ENCODE measurements at places on chromosomes 12 and 14. TPM values are rescaled to one million over a fixed set of nuclear protein-coding genes. Genes with fewer than 3 reads are reported as not detected.

DNA sequence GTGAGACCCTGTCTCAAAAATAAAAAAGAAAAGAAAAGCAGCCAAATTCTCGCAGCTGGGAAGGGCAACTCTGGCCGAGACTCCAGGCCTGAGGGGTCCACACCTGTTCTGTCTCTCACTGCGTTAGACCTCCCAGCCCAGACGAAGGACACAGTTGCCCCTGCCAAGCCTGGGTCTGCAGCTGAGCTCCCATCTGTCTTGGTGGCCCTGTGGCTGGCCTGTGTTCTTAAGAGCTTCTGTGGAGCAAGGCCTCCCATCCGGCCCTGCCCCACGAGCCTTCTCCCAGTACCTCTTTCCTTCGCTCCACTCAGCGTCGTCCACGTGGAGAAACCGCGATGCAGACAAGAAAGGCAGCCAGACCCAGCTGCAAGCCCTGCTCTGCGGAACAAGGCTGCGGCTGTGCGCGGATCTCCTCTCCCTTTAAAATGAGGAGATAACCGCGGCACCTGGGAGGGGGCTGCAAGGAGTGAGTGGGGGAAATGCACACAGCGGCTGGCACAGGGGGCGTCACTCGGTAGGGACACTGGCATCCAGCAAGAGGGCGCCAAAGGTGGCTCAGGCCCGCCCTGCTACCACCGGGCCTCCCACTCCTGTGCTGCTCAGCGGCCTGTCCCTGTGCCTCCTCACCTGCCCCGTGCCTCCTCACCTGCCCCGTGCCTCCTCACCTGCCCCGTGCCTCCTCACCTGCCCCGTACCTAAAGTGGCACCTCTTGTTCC is 42.4 kb downstream of the LRRC74A start:
- DNase-seq = no peak

Gene SLC17A8
- not detected for total RNA-seq

Gene DNAI7
- total RNA-seq = not detected

Gene SPTB
- total RNA-seq = 0.11 TPM

Gene DICER1
- 28.2 TPM for total RNA-seq
